MCF 10A (cell line): ENCODE measurements at places on chromosomes 11 and 22.

DNA sequence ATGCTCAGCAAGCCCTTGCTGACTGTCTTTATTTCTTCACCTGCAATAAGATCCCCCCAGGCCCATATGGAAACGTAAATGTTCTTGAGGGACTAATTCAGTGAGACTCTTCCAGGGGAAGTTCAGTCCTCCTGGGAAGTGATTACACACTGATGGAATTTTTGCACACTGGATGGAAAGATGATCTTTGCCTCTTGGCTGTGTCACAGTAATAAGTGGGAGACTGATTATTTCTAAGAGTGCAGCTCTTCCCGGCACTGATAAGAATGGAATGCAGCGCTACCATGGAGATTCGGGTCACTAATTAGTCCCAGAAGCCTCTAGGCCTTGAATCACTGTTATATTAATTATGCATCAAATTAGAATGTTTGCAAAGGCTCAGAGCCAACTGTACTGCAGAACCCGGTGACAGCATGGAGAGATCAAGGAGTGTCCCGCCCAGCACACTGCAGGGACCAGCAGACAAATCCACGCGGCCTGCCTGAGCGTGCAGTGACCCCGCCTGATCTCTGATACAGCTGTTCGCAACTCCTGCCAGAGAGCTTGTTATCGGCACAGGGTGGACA is 178.3 kb downstream of the SNX19 start:
- DNase-seq = no peak

DNA sequence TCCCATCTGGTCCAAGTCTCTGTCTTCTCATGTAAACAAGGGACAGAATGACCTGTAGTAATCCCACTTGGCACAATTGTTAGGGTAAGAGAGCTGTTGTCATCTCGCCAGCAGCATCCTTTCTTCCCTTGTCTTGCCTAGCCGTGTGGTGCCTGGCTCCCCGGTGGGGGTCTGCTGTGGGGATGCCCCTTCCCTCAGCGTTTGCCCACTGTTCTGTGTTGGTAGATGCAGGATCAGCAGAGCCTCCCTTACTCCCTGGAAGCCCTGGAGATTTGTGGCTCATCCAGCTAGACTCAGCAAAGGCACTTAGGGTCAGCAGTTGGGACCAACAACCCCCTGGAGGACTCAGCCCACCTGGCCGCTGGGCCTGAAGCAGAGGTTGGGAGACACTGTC is 13.0 kb downstream of the ACO2 start:
- no peak for DNase-seq

DNA sequence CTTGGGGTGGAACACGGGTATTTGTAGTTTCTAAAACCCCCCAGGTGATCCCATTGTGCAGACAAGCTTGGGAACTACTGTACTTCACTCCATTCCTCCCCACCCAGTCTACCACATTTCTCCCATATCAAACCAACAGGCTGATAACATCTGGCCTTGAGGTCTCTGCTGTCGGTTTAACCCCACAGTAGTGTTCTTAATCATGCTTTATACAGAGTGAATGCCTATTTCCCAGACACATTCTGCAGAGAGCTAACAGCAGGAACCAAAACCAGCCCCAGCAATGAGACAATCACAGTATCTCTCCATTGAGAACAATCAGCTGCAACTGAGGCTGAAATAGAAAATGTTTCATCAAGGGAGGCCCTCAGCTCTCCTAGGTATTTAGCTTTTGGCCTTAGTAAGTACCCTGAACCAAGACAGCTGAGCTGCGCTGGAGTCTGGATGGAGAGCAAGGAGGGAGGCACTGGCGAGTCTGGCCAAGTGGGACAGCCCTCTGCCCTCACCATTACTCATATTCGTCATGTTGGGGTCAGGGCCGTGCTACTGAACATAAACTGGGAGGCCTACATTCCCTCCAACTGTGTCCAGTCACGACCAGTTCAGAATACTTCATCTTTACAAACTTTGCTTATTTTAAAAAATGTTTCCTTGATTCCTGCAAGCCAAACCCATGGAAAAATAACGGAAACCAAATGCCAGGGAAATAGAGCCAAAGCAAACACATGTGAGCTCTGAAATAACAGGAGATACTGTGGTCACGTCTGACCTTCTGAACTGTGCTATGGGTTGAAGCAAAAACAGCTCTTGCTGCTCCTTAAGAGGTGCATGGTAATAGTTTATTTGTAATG is 81.0 kb downstream of the CCDC34 start:
- DNase-seq = peak; percentile 55

- no peak for DNase-seq
These were observed 51.3 kb upstream of the SESN3 start for GRCh38 chr11:95282291-95282751.

DNA sequence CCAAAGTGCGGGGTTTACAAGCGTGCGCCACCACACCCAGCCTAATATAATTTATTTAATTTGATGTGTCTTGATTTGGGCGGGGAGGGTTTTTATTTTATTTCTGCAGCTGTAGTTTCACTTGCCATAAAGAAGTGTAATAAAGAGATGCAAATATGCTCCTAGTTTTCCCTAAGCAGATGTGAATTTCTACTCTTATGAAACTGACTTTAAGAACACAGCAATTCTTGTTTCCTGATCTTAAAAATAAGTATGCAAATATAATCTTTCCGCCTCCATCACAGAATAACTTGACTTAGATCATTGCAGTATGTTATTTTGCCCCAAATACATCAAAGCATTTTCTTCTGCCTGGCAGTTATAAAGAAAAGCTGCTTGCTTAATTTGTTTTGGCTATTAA is 4.4 kb downstream of the SPCS2 start:
- DNase-seq = no peak

- no peak for DNase-seq
These were observed 48.0 kb upstream of the ANO3 start for GRCh38 chr11:26283852-26284408.

- peak; percentile 89 for DNase-seq
These were observed 1.9 kb upstream of the PEX26 start for GRCh38 chr22:18075720-18076497.

- no peak for DNase-seq
These were observed 1.1 kb downstream of the UBASH3B start for GRCh38 chr11:122656631-122657101.

GRCh38 chr11:31366795-31367194 is 2.7 kb downstream of the DCDC1 start:
- no peak for DNase-seq

DNA sequence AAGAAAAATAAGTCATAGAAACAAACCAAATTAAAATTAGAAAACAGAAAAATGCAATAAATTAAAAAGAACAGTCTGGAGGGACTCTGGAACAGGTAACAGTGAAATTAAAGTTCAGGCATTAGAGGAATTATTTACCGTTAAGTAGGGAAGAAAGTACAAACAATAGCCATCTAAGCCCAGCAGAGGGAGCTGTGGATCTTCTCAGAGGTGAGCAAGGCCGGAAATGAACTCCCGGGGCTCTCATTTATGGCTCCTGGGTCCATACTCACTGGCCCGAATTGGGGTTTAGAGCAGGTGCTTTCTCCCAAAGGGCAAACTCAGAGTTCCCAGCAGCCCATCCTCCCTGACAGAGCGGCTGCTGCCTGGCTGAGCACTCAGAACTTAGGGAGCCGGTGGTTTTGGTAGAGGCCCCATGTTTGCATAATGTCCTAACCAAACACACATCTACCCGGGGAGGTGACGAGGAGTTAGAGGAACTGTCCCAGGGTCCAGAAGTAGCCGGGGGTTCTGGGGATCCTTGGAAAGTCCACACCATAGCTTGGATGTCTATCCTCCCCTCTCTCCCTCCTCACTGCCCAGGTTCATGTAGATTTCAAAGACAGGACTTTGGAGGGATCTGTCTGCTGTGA is 87.8 kb upstream of the VPREB1 start:
- peak; percentile 75 for DNase-seq

GRCh38 chr11:64395545-64396078 is 36.6 kb downstream of the RPS6KA4 start:
- DNase-seq = no peak

DNA sequence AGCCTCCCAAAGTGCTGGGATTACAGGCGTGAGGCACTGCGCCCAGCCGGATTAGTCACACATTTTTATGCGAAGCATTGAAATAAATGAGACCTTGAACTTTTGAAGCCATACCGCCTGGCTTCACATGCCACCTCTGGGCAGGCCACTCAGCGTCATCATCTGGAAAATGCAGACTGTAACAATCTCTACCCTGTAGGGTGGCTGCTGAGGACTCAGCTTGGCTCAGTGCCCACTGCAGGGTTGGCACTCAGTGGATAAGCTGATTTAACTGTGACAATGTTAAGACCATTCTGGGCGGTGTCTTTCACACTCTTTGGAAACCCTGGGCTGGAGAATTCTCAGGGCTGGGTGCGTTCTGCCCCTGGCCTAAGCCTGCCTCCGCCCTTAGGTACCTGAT is 8.5 kb downstream of the SH3BP1 start:
- no peak for DNase-seq

GRCh38 chr11:26105762-26106423 is 226.0 kb upstream of the ANO3 start:
- no peak for DNase-seq

GRCh38 chr11:97996762-97997161 is 1024.0 kb upstream of the CNTN5 start:
- DNase-seq = no peak

DNA sequence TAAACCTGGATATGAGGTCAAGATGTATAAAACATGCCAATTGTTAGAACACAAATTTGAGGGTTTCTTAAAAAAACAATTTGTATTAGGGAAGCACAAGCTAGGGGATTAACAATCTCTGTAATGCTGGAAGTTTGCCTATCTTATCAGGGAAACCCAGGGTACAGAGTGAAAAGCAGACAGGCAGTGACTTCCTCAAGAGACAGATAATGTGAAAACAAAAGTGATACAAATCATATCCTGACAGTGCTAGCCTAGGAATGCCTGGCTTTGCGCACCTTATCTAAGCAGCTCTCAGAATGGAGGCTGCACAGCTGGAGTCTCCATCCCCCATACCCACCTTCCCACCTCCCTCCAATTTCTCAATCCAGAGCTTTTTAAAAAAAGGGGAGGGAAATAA is 22.5 kb upstream of the RBX1 start:
- DNase-seq = no peak

GRCh38 chr11:108204929-108205499 is 17.4 kb downstream of the NPAT start:
- DNase-seq = no peak

DNA sequence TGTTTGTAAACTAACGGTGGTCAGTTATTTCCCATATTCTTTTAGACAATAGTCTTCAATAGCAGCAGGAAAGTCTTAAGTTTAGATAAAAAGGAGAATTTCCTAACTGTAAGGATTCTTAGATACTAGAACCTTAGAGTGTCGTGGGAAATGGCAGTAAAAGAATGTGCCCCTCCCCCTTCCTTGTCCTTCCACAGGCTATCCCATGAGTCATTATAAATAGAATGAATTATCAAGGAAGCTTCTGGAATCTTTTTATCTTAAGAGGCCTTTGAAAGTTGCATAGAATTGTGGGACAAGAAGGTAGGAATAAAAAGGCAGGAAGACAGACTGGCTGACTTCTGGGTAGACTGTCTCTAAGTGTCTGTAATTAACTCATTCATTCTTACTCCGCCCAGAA is 165.2 kb upstream of the TBCEL start:
- no peak for DNase-seq

GRCh38 chr11:110519796-110520195 is 90.0 kb downstream of the FDX1 start:
- DNase-seq = no peak

- no peak for DNase-seq
These were observed 13.8 kb downstream of the SDHD start for GRCh38 chr11:112100462-112100861.

GRCh38 chr11:102489186-102490145 is 36.9 kb upstream of the TMEM123 start:
- no peak for DNase-seq

DNA sequence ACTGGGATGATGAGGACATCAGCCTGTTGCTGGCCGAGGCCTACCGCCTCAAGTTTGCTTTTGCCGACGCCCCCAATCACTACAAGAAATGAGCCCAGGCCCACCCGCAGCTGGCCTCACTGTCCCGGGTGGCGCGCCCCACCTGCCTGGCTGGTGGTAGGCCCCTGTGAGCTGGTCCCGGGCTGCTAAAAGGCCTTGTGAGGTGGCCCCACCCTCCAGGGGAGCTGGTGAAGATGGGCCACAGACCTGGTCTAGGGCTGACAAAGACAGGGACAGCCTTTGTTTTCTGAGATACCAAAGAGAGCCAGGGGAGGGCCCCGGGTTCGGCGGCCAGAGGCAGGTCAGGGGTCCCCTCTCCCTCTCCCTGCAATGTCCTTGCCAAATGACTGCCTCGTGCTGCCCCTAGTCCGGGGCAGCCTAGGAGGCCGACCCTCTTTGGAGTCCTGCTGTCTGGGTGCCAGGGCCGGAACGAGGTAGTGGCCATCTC is 411.1 kb downstream of the TBC1D22A start:
- DNase-seq = no peak

DNA sequence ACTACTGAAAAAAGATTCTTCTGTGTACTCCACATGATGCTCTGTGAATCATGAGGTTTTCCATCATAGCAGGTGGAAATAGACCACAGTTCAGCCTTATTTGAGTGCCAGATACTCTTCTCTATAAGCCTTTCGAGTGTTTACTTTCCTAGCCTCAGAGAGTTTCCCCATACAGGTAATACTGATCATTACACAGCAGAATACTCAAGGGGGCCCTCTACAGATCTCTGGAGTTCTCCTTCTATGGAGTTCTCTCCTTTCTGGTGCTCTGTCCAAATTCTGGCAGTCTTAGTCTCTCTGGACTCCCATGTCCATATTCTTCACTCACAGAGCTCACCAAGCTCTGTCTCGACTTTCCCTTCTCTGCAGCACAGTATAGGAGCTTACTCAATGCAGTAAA is 175.7 kb upstream of the CARD18 start:
- DNase-seq = peak; percentile 6
